ENCODE measurements at places on chromosomes 1 and 21.

DNA sequence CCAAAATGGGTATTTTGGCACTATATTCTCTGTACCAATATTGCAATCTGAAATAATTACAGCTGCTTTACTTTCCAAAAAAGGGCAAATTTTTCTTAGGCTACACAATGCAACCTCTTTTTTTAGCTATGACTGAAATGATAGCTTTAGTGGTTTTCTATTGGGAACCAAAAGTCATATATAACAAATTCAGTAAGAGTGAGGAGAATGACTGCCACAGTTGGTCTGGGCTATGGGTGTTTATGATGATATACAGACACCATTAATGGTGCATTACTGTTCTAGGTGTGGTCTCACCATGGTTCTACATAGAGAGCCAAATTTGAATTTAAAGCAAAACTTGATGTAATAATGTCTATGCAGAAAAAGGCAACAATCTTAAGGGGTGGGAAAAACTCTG is 72.3 kb upstream of the PTBP2 start:
- DNase-seq, result no peak

DNA sequence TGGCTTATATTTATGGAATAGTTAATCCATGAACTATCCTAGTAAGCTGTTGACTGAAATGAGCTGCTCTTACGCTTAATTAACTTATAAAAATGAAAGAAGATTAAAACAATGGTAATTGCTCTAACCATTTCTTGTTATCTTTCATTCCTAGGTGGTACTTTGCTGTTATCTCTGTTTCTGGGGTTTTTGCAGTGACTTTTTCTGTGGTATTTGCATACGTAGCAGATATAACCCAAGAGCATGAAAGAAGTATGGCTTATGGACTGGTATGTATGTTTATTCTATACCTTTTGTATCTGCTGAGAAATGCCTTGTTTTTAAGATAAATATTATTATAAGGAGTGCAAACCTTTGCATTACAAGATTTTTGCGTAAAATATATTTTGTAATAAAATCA is 71.0 kb downstream of the SASS6 start:
- no peak for DNase-seq

DNA sequence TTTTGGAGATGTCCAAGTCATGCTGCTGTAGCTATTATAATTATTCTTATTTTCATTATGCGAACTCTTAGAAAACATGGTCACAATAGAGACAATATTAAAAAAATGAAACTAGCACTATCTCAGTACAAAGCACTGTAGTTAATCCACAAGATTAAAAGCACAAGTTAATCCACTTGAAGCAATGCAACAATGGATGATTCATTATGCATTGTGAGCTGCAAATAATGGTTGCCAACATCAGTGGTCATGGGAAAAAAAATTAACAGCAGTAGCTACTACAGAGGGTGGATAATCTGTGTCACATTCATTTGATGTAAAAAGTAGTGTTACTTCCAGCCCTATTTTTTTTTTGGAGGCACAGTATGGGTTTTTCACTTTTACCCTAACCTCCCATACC is 56.7 kb downstream of the DPT start:
- no peak for DNase-seq

- no peak for DNase-seq
Measured at GRCh38 chr1:38334930-38335592, 288.5 kb upstream of the POU3F1 start.

GRCh38 chr1:245748240-245748639 is 593.5 kb downstream of the KIF26B start:
- no peak for DNase-seq

DNA sequence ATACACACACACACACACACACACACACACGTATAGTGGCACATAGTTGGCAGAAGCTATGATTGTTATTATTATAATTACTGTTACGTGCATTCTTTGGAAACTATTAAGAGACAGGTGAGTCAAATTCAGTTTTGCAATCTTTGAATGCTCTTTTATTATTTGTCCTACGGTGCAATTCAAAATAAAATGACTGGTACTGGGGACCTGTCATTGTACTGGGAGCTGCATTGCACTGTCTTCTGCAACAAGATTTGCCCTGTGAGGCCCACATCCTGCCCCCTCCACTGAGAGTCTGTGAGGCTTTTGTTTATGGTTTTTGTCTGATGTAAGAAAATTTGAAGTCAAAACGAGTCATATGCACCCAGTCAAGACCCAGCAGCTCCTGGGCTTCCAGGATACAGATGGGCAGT is 1.9 kb downstream of the LY9 start:
- DNase-seq, result no peak
